ENCODE measurements at places on chromosomes 16 and 17.

GRCh38 chr17:4083187-4083586 is 59.6 kb downstream of the ZZEF1 start:
- DNase-seq: no peak

DNA sequence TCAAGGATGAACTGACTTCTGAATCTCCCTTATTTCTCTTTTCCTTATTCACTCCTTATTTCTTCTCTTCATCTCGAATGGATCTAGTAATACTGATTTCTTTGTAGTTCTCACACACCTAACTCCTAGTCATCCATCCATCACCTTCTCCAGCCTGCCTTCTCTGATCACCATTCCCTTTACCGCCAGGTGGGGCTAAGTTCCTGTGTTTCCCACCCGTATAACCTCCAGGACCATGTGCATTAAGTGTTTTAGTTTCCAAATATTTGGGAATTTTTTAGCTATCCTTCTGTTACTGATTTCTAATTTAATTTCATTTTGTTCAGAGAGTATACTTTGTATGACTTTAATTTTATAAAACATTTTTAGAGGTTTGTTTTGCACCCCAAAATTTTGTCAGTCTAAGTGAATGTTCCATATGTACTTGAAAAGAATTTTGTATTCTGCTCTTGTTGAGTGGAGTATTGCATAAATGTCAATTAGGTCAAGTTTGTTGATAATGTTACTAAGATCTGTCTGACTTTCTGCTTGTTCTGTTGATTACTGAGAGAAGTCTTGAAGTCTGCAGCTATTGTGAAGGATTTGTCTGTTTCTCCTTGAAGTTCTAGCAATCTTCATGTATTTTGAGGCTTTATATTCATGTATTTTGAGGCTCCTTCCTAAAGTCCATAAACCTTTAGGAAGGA is 8.8 kb downstream of the BPTF start:
- DNase-seq: no peak

GRCh38 chr16:85284141-85284817 is 172.0 kb upstream of the CIBAR2 start:
- no peak for DNase-seq

- peak; percentile 94 for DNase-seq
These were observed 5.7 kb downstream of the CSNK1D start for GRCh38 chr17:82267575-82268379.

GRCh38 chr16:8660841-8661301 is 13.5 kb upstream of the ABAT start:
- peak; percentile 21 for DNase-seq

- peak; percentile 89 for DNase-seq
These were observed 24.1 kb upstream of the ADORA2B start for GRCh38 chr17:15920758-15921239.

- no peak for DNase-seq
These were observed 19.9 kb downstream of the ST3GAL2 start for GRCh38 chr16:70418993-70419318.

DNA sequence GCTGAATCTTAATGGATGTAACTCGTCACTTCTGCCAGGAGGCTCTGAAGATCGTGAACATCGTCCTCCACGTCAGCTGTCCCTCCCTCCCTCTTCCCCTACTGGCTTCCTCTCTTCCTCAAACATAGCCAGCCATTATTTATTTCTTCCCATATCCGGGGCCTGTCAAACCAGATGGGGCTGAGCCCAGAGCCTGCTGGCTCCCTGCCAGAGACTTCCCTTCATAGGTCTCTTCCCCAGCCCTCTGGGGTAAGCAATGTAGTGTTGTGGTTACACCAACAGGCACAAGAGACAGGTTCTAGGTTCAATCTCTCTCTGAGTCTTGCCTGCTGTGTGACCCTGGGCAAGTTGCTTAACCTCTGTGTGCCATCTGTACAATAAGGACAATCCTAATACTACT is 40.1 kb upstream of the ZFP90 start:
- no peak for DNase-seq

- no peak for DNase-seq
These were observed 48.5 kb downstream of the ARHGAP27 start for GRCh38 chr17:45384047-45384788.

- DNase-seq: no peak
These were observed 49.9 kb upstream of the COX10 start for GRCh38 chr17:14019186-14019956.

DNA sequence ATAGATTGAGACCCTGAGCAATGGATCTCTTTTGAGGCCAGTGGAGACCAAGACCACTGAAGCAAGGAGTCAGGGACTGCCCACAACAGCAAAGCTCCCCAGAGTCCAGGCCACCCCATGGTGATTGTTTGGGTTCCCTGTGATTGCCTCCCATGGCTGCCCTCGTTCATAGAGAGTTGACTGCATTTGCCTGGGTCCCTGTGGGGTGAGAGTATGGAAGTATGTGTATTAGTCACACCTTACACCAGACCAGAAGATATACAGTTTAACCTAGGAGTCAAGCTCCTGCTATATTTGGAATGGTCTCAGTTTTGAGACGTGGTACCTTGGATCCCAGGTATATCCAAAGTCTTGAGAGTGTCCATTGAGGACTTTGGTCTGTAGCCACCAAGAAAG is 20.2 kb downstream of the HLF start:
- DNase-seq: no peak

DNA sequence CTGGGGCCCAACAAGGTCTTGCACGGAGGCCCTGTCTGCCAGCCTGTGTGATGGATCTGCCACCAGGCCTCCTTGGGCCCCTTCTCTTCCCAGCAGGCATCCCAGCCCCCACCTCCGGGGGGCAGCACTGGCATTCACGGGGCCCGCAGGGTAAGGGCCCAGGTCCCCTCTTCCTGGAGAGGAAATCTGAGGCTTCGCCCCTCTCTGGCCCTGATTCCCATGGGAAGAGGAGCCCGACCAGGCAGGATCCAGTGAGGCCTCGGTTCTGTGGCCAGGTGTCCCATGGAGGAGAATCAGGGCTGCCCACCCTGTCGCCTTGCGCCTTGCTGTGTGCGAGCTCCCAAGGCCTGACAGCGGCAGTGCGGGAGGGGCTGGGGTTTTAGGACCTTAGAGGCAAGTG is 48.4 kb downstream of the PDPK1 start:
- DNase-seq: no peak

DNA sequence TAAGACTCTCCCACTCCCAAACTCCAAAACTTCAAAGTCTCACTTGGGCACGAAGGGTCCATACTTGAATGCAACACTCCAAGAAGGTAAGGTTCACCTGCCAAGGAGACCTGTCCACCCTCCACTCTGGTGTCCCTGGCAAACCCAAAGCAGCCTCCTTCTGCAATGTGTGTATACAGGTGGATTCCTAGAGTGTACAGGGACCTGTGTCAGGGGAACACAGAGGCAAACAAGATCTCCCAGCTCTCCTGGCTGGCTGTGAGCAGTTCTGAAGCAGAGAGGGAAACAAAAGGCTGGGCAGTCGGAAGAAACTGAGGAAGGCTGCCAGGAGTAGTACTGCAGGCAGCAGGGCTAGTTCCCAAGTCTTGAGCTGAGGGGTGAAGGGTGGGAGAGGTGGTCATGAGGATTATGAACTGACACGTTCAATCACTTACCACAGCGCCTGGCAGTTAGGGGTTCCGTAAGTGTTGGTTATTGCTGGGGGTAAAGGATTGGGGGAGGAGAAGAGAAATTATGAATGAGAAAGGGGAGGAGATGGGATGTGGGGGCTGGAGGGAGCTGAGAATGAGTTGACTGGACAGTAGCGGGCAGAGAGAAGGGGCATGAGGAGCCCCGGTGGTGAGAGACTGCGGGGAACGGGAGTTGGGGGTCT is 795 bp downstream of the KCTD13 start:
- DNase-seq: no peak

DNA sequence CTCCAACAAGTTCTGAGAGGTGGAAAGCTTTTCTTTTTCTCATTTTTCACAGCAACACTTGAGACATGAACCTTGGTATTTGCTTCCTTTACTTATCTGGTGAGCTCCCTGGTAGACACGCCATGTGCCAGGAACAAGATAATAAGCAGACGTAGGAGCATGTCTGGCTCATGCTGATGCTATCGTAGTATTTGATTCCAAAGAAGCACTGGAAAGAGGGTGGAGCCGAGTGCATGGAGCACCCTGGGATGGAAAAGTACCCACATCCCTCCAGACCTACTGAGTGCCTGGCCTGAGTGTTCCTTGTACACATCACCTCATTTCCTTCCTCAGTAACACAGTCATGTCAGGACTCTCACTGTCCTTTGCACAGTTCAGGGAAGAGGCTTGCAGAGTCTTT is 231.0 kb downstream of the CBLN1 start:
- no peak for DNase-seq

- DNase-seq: peak; percentile 2
These were observed 14.7 kb downstream of the PHKB start for GRCh38 chr16:47475786-47476185.

DNA sequence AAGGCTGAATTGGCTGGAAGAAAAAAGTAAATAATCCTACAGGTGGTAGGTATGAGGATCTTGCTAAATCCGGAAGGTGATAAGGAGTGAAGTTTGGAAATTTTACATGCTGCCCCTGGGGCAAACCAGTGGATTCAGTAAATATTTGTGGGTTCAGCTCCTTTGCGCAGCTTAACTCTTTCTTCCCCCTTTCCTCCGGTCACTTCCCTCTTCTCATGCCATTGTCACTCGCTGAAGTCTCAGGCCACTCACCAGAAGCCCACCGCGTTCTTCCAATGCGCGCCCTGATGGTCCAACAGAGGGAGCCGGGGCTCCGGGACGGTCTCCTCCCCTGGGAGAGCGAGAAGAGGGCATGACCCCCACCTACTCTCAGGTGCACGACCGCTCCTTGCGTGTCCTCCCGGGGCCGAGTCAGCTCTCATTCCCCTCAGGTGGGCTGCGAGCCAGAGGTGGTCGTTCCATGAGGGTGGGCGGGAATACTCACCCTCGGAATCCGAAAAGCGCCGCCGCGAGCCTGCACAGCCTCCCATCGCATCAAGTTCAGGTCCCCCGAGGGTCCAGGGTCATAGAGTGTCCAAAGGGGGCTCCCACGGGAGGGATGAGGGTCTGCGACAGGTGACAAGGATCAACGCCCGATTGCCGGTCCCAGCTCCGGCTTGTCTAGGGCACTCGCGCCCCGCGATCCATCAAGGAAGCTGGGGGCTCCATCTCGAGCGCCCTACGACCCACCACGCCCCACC is 474 bp downstream of the CLN3 start:
- no peak for DNase-seq

DNA sequence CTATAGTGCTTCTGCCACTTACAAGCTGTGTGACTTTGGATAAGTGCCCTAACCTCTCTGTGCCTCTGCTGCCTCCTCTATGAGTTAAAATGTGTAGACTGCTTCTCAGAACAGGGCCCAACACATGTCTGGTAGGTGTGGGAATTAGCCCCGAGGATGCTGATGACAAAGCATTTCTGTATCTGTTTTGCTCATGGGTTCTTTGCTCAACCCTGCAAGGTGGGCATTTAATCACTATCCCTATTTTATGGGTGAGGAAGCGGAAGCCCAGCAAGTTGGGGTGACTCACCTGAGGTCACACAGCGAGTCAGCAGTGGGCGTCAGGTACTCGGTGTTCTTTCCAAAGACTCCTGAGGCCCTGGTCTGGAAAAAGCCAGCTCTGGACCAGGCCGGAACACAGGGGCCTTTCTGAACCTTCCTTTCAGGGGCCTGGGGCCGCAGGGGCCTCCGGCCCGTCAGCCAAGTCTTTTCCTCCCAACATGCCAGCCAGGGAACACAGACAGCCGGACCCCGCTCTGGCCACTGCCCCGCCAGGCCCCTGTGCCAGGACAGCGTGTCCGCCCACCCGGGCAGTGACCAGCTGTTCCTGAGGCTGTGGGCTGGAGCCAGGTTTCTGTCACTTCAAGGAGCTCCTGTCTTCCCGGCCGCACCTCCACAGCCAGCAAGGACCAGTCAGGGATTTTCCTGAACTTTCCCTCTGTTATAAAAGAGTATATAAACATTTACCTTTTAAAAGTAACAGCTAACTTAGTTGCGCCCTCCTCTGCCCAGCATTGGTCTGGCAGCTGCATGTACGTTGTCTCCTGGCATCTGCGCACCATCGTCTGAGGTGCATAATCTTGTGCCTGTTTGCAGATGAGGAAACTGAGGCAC is 62.5 kb downstream of the SREBF1 start:
- DNase-seq: no peak

GRCh38 chr17:4506175-4506813 is 7.6 kb downstream of the SPNS2 start:
- DNase-seq: no peak

- no peak for DNase-seq
These were observed 848 bp upstream of the KRT19 start for GRCh38 chr17:41528959-41529353.

- no peak for DNase-seq
These were observed 36.7 kb downstream of the CTU2 start for GRCh38 chr16:88742896-88743605.

GRCh38 chr16:47310792-47311211 is 150.1 kb downstream of the ITFG1 start:
- DNase-seq: no peak

DNA sequence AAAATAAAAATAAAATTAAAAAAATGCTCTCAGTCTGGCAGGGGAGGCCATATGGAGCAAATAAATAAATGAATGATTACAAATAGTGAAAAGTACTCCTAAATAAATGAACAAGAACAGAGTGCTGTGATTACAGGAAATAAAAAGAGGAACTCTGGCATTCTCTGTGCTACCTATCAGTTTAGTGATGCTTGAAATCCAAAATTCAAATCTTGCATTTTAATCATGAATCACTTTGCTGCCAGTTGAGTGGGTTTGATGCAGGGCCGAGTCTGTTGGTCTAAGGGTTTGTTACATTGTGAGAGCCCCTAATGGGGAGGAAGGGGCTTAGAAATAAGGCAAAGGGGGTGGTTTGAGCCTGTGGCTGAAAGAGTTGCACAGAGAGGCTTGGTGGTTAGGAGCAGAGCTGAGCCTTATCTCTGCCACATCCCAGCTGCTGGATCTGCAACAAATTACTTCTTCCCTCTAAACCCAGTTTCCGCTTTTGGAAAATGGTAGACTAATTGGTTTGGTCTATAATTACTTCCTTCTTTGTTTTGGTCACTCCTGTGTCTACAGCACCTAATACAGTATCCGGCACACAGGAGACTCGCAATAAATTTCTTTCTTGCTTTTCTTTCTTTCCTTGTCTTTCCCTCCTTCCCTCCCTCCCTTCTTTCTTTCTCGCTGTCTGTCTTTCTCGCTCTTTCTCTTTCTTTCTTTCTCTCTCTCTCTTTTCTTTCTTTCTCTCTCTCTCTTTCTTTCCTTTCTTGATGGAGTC is 6.3 kb upstream of the ABCC1 start:
- DNase-seq: no peak

- DNase-seq: no peak
These were observed 141.4 kb upstream of the MON1B start for GRCh38 chr16:77049577-77049976.
